Activated CD4-positive, alpha-beta T cell treated with anti-CD3 and anti-CD28 coated beads, Interleukin-2, amount 50 U/mL, for 48 hours (primary cell): ENCODE measurements at places on chromosomes 3 and 15.

DNA sequence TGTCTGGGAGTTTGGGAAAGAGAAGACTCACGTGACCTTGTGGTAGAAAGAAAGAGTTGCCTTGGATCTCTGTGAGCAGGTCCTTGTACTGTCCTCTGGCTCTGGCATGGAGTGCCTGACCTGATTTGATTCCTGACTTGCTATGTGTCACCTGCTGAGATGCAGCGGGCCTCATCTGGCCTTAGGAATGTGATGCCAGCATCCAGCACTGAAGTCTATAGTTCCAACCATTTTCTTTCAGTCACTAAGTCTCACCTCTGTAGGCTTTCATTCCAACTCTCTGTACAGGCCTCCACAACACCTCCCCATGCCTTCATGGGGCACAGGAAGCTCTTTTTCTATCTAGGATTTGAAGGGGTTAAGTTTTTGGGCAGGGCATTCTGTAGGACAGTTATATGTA, 12.1 kb upstream of the OXSR1 start:
- no peak for DNase-seq

- DNase-seq = no peak
Measured at GRCh38 chr15:85897895-85898717, 103.4 kb upstream of the KLHL25 start.

- DNase-seq = no peak
Measured at GRCh38 chr3:150751781-150752263, 11.1 kb downstream of the SIAH2 start.

DNA sequence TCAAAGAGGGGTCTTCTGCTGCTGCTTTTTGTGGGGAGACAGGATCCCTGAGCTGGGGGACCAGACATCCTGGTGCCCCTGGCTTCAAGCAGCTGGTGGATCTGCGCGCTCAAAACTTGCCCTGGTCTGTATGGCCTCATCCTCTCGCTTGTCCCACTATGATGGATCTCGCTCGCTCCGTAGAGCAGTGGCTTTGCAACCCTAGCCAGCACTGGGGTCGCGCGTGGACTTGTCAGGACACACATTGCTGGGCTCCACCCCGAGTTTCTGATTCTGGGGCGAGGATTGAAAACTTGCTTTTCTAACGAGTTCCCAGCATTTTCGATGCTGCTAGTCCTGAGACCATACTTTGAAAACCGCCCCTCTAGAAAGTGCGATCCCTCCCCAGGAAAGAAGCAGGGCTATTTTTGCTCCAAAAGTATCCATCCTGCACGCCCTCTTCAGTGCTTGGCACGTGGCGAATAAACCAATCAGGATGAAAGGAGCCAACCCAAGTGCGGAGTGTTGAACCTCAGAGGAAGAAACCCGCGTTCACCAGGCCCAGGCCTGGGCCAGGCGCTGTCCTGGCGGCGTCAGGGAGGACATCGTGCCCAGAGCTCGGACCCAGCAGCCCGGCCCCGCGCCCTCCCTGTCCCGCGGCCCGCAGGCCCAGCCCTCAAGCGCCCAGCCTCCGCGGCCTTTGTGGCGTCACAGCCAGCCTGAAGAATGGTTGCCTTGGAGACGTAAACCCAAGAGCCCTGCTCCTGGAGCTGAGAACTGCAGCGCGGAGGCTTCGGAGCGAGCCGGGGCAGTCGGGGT, at the start of gene CFAP100:
Gene CFAP100, plus strand, starts transcription at position 731 of the 798 bp plus-strand sequence. CDS start 1,092 bp downstream, outside the sequence.
- DNase-seq = no peak

DNA sequence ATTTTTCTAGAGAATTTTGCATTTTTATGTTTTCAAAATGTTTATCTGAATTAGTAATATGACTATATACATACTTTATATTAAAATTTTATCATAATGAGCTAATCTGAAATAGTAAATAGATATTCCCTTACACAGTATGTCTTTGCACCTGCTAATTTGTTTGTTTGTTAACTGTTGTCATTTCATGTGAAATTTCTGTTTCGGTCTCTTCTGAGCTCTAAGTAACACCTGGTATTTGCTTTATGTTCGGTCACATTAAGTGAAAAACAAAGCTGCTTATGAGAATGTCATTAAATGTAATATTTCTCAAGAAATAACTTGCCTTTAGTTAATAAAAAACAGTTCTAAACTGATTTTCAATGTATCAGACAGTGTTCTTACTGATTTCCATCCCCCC, 61.1 kb downstream of the FNDC3B start:
- DNase-seq = no peak

DNA sequence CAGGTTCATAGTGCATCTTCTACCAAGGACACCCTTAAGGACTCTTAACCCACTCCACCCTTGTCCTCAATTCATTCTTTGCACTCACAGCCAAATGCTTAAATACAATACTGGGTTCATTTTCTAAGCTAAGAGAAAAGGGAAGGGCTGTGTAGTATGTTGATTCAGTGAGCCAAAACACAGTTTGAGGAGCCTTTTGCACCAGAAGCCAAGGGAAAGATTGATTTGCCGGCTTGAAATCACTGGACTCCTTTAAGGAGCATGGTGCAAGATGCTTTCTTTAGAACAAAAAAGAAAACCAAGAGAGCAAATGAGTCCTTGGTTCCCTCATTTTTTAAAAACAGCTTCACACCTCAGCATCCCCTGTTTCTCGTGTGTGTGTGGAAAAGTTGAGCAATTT, 47.8 kb downstream of the BOC start:
- no peak for DNase-seq

- DNase-seq = no peak
Measured at GRCh38 chr3:15215996-15216395, 9.9 kb downstream of the CAPN7 start.

- no peak for DNase-seq
Measured at GRCh38 chr3:161700998-161701397, 204.4 kb downstream of the OTOL1 start.

DNA sequence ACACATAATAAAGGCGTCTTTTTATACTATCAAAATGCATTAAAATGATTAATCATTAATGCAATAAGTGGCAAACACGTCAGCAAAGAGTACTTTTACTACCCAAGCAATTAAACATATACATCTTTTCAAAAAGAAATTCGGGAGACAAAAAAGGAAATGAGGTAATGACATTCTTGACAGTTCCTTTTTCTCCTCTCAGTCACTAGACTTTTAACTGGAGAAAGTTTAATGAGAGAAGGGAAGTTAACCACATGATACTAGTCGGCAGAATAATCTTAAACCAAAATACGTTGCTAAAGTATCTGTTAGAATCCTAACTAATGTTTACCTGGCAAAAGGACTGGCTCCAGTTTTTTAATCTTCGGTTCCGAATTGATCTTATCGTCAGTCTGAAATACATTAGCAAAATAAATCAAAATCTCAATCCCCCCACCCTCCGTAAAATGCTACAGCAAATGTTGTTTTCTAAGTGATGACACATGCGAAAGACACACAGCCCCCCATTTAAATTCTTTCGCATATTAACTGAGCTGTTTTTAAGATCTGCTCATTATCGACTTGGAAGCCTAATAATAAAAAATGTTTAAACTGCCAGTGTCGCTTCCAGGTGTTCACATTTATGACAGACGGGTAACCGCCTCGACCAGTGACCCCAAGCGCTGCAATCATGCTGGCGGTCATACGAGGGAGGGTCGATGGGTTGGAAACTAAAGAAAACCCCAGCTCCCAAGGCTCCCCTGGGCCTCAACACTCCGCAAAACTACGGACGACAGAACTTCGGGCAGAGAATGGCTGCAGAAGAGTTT, 778 bp downstream of the MTMR10 start:
- DNase-seq = no peak

DNA sequence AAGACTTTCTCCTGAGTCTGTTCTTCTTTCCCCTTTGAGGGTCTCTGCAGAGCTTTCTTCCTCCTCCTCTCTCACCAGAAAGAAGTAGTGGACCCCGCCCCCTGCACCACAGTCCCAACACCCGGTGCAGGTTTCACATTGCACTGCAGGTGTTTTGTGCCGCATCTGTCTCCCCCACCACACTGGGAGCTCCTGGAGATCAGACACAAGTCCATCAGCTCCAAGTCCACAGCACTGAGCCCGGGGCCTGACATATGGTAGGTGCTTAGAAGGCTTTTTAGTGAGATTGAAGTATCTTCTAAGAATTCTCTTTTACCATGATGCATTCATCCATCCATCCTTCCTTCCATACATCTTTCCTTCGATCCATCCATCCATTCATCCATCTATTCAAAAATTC, 9.8 kb downstream of the STRA6 start:
- DNase-seq = no peak

DNA sequence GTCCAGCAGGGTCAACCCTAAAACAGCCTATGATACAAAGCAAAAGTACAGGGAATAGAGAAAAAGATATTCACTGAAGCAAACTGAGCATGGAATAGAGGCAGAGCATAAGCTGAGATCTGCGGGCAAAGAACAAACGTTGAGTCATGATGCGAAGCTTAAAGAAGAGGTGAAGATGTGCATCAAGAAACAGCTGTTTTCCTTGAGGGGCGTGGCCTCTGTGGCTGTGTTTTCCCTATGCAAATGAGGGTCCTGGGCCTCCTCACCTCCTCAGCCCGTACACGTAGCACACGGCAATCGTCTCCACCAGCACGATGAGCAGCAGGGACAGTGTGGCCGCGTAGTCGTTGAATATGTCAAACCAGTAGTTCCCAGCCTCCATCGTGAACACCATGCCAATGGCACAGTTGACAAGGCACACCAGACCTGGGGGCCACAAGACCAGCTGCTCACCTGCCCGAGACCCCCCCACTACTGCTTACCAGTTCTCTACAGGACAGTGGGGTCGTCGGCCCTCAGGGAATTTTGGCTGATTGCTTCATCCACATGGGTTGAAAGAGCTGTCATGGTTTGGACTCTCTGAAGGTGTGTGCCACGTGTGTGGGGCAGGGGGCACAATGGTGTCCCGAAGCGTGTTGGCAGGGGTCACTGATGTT, 33.6 kb downstream of the SLC6A20 start:
- no peak for DNase-seq

GRCh38 chr3:140758791-140759444, 81.1 kb downstream of the TRIM42 start:
- DNase-seq = no peak

DNA sequence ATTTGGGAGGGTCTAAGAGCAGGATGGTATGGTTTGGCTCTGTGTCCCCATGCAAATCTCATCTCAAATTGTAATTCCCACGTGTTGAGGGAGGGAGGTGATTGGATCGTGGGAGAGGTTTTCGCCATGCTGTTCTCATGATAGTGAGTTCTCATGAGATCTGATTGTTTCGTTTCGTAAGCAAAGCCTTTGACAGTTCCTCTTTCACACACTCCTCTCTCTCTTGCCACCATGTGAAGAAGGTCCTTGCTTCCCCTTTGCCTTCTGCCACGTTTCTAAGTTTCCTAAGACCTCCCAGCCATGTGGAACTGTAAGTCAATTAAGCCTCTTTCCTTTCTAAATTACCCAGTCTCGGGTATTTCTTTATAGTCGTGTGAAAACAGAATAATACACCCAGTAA, 553.7 kb downstream of the TAFA4 start:
- DNase-seq = no peak

DNA sequence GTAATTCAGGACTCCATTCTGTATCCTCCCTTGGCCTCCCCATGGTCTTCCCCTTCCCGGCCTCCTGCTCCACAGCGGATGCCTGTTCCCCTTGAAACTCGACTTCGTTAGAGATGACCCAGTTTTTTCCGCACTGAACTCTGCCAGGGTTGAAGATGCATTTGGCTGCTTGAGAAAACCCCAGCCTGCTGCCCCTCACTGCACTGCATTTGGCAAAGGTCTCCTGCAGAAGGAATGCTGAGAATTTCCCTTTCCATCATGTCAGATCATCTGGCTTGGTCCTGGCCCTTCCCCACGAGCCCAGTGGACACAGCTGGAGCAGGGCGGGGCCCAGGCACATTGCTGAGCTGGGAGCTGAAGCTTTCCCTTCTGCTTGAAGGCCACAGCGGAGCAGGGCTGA, 37.6 kb upstream of the RGMA start:
- no peak for DNase-seq

DNA sequence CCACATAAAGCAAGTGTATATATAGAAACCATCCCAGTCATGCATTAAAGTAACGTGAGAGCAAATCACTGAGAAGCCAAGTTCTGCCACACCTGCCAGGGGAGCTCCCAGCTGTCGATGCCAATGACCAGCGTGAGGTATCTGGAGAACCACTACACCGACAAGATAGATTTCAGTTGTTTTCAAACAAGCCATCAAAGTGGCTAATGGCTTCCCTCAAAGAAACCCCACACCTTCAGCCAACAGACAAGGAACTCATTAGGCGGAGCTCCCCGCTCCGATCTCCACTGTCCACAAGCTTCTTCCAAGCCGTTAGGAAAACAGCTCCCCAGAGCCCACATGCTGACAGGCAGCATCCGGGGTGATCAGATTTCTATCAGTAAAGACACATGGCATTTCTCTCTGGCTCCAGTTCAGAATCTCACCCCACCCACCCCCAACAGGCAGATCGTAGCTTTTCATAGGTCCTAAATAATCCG, 54.2 kb upstream of the SPATA12 start:
- no peak for DNase-seq

DNA sequence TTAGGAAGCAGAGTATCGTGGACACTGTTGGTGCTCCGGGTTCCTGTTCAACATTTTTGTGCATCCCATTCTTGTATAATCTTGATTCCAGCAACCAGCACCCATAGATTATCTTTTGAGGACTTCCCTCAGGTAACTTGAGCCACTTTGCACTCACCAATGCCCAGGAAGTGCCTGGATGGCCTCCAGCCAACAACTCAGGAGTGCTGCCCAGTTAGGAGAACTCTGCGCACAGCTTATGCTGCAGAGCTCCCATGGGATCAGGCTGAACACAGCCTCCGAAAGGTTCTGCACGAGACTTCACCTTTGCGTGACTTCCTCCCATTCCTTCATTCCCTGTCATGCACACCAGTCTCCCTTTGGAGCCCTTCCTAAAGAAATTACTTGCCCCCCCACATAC, 64.3 kb upstream of the LRRN1 start:
- DNase-seq = no peak

GRCh38 chr3:14435175-14436014, 33.0 kb downstream of the SLC6A6 start:
- DNase-seq = no peak
